ENCODE measurements at places on chromosomes 2 and 18.
A peak's percentile ranks its signal among the peaks of the same experiment; 100 is the strongest.

DNA sequence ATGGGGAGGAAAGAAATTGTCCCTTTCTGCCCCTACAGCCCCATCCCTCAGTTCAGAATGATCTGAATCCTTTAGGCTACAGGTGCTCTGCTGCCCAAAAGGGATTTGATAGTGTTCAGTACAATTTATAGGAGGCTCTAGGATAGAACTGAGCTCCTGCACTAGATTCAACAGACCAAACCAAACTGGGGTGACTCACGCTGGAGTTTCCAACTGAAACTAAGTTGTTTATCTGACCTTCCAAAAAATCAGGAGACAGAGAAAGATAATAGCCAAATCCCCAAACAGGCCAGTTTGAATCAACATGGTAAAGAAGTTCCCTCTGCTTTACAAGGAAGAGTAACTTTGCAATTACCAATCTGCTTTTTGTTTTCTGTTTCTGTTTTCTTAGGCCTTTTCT, 72.7 kb upstream of the MBOAT2 start:
- DNase-seq: no peak

GRCh38 chr2:129276978-129277584, 702.4 kb upstream of the RAB6C start:
- DNase-seq: no peak

- DNase-seq: no peak
Measured at GRCh38 chr2:36578343-36579296, 19.3 kb downstream of the FEZ2 start.

GRCh38 chr18:14100503-14101286, 31.5 kb downstream of the ZNF519 start:
- no peak for DNase-seq

GRCh38 chr2:232412986-232413385, 6.3 kb downstream of the ALPG start:
- DNase-seq: no peak

- DNase-seq: no peak
Measured at GRCh38 chr2:149329489-149330126, 779 bp upstream of the LYPD6 start.

DNA sequence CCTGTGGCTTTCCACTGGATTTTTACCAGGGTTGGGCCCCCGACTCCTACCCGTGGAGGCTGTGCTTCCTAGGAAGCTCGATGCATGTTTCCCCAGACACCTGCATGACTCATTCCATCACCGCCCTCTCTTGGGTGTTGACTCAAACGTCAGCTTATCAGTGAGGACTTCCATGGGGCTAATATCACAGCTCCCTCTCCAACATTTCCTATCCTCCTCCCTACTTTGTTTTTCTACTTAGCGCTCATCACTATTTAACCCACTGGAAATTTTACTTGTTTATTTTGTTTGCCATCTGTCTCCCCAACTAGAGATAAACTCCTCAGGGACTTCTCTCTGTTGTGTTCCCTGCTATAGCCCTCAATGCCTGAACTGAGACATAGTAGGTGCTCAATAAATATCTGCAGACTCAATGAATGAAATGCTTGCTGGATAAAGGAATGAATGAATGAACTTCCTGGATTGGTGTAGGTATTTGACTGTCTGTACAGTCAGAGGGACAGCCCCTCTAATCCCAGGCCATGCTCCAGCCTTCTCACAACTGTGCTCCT, 89.7 kb upstream of the MSH2 start:
- DNase-seq: peak; percentile 44

DNA sequence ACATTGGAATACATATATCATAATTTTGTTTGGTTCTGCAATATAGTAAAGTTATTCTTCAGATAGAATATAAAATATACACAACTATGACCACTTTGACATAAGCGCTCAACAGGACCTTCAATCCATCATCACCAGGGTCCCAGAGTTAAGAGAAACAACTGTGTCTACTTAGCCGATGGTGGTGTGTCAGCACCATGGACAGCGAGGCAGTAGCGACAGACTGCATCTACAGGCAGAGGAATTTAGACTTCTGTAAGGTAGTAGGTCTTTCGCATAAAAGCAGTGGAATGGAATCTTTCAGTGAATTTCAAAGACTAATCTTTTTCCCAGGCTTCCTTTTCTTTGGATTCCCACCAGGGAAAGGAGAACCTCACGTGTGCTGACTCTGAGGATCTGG, 20.5 kb upstream of the LRPPRC start:
- peak; percentile 55 for DNase-seq

DNA sequence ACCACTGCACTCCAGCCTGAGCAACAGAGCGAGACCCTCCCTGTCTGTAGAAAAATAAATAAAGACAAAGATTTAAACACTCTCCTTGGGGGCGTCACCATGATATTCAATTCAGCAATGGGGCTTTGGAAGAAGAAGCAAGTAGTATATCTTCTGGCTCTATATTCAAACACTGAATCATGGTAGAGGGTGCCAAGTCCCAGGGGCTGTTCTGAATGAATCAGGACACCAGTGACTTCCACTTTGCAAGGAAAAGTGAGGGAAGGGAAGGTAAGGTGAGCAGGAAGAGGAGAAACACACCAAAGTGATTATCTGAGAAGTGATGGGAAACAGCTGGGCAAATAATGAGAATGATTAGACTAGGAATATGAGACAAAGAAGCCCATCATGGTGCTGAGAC, 80.5 kb downstream of the AAK1 start:
- DNase-seq: no peak

DNA sequence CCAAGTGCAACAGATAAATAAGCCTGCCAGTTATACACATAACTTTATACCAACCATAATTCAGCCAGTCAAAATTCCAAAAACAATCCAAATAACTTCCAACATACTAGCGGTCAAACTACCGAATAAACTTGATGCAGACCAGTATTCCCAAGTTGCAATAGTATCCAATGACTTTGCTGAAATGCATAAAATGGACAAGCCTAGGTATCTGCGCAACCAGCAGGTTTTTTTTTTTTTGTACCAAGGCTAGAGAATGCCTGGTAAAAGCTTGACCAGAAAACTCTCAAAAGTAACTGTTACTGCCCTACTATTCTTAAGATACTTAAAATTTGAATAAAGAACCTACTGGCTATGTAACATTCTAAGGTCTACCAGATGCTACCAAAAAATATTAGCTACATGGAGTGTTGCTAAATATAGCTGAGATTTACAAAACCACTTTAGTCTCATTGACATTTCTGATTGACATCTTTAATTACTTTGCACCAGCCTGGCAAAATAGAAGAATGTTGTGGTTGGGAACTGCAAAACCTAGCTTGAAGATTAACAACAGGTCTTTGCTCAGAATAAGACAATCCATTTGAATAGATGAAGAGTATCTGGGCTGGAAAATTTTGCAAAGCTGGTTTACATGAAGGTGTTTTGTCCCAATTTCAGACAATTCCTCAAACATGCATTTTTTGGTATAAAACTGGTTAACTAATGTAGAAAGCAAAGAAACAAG, 7.3 kb downstream of the SRSF7 start:
- no peak for DNase-seq

DNA sequence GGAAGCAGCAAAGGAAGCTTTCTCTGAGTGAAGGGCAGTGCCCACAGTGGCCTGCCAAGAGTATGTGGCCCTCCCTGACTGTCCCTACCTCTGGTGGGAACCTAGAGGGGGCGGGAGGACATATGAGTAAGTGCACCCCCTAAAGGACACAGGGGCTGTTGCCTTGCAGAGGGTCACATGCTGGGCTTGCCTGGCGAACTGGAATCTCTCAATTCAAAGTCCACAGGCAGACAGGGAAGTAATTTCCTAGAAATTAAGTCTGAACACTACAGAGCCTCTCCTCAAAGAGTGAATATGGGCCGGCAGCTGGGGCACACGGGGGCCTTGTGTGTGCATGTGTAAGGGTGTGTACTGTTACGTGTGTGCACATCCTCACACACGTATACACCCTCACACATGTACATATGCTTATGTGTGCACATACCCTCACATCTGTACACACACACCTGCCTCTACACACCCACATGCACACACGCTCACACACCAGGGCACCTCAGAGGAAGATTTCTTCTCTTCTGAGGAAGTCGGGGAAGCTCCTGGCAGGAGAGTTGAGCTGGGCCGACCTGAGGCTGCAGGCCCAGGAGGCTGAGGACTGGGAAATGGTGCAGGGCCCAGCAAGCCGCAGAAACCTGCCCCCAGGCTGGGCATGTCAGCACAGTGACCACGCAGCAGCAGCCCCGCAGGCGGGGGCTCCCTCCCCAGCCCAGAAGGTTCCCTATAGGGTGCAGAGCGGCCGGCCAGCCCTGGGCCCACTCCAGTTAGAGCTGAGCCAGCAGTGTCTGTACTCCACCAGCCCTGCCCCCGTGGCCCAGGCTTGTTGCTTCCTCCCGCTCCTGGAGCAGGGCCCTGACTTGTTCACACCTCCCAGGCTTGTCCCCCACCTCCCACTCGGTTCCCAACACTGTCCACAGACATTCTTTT, 77.4 kb upstream of the TAF1B start:
- peak; percentile 17 for DNase-seq

DNA sequence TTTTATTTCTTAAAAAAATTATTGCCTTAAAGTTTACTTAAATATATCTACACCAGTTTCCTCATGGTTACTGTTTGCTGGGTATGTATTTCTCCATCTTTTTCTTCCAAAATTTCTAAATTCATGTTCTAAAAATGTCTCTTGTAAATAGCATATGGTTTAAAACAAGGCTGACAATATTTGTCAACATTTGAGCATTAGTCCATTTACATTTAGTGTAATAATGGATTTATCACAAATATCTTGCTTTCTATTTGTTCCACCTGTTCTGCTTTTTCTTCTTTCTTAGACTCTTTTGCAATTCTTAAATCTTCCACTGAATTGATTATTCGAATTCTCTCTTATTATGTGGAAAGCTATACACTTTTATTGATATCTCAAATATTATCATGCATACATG, 87.7 kb upstream of the SMAD7 start:
- DNase-seq: no peak

DNA sequence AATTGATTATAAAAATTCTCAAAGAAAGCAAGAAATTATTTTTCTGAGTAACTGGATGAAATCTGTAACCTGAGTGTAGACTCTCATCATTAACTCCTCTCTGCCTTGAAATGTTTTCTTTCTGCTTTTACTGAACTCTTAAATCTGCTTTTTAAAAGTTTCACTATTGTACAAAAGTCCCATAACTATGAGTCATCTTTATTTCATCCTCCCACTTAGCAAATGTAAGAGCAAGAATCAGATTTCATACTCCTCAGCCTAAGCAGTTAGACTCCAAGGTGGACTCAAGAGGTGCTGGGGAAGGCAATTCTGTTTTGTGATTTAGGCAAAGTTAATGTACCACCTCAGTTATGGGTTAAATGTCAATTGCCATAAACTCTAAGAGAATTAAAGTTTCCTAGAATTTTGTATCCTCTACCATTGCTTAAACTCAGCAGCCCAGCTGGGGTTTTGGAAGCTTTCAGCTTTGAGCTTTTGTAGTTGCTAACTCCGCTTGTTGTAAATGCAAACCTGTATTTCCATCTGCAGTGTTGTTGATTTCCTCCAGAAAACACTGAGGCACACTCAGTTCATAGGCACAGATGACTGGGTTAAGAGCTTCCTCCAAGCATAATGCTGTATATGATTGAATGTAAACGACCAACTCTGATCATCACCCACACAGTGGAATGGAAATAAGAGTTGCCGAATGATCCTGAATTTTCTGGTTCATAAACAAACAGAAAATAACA, 268.8 kb downstream of the ARHGAP15 start:
- DNase-seq: no peak

DNA sequence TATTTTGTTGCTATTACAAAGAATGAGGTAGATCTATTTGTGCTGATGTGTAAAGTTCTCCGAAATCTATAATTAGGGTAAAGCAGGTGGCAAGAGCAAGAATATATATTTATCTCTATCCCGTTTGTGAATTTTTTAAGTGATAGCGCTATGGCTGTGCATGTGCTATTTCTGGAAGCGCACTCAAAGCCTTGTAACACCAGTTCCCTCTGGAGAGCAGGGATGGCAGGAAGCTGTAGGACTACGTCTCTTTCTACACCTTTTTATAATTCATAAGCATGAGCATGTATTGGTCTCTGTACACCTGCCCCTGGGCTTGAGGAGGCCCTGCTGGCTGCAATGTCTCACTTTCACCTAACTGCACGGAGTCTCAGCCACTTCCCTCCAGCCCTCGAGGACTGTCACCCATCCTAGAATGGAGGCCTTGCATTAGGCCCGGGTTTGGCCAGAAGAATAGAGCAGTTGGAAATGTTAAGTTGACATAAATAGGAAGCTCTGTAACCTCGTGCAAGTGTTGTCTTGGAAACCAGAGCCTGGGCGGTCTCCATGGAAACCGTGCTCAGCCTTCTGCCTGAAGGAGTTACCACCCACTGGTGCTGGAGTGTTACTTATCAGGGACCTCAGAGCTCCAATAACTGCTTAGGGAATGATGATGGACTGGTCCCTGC, 20.9 kb downstream of the ITM2C start:
- peak; percentile 12 for DNase-seq

- no peak for DNase-seq
Measured at GRCh38 chr2:8482432-8482831, 199.4 kb upstream of the ID2 start.

- no peak for DNase-seq
Measured at GRCh38 chr2:191065785-191066184, 51.8 kb upstream of the STAT1 start.

DNA sequence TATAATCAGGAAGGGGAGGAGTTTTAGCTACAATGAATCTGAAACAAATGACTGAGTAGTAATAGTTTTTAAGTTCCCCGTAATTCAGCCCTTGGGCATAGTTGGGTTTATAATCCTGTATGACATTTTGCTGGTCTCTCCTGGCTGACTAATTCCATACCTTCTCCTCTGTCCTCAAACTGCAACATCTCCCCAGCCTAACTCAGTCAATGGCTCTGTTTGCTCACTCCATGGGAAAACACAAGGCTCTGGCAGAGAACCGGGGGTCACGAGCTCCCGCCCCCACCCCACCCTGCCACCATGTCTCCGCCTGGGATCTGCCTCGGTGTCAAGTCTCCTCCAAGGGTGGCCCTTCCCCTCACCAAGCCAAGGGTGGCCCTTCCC, 168.6 kb downstream of the HDAC4 start:
- no peak for DNase-seq

GRCh38 chr2:95326433-95327140, 29.4 kb downstream of the KCNIP3 start:
- DNase-seq: no peak

- no peak for DNase-seq
Measured at GRCh38 chr18:35075132-35075531, 33.9 kb downstream of the MAPRE2 start.

DNA sequence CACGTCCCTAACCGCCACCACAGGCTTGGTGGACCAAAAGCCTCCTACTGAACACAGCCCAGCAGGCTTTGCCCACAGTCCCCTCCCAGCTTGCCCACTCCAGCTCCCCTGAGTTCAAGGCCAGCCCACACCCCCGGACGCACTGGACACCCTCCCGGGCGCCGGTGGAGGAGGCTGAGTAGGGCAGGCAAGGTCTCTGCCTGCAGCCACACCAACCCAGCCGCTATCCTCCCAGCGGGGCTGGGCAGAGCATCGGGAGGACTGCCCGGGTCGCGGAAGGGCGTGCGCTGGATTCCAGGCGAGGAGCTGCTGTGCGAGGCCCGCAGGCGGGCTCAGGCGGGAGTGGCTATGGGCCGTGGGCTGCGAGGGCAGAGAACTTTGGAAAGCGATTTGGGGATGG, 49.5 kb downstream of the PLEKHB2 start:
- DNase-seq: no peak

Data from erythroblast (primary cell).